GM12865 (cell line): ENCODE measurements at places on chromosomes 4 and X.
A peak's percentile ranks its signal among the peaks of the same experiment; 100 is the strongest.

GRCh38 chrX:4094926-4095325, 381.5 kb upstream of the PRKX start:
- no peak for DNase-seq

- no peak for DNase-seq
Observed at GRCh38 chrX:48715072-48715471, 18.5 kb downstream of the SUV39H1 start.

GRCh38 chrX:136662104-136662503, 14.1 kb downstream of the CD40LG start:
- no peak for DNase-seq

DNA sequence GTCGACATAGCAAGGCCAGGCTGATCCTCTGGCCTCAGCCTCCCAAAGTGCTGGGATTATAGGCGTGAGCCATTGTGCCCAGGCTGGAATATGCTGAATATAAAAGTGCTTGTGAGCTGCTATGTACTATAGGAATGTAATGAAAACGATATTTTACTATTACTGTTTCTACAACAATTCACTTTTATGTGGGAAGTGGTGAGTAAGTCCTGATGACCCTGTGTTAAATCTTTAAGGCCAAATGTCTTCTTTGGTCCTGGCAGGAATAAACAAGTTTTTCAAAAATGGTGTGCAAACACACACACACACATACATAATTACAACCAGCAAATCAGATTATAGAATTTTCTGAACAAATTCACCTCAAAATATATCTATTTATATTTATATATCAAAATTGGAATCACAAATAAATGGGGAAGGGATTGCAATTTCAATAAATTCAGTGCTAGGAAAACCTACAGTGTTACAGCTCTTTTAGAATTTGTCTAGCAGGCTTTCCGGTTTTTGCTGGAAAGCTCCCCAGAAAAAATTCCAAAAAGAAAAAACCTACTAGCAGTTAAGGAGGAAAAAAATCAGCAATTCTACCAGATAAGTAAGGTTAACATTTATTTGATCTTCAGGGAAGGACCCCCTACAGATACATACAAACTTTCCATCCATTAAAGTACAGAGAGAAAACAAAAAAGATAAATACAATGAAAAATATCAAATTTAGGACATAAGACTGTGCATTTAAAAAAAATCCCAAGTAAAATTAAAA, 17.9 kb downstream of the SMIM14 start:
- DNase-seq: no peak

DNA sequence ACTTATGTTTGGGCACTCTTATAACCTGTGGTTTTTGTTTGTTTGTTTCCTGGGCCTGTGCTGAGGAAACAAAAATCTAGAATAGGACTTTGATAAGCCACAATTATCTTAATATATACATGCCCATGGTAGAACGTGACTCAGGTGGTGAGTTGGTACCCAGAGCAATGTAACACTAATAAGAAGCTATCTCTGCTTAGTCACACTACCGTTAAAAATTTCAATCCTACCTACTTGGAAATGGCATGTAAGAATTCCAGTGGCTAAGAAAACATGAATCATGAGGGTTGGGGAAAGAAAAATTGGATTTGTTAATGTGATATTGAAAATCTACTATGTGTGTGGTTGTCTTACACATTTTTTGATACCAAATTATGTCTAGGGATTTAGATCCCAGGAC, 30.5 kb upstream of the ADGRG2 start:
- no peak for DNase-seq

GRCh38 chr4:102503831-102504786, 3.0 kb downstream of the NFKB1 start:
- no peak for DNase-seq

GRCh38 chr4:37601531-37601930, 84.6 kb downstream of the RELL1 start:
- DNase-seq: no peak

- DNase-seq: no peak
Observed at GRCh38 chr4:70660106-70660505, 6.2 kb downstream of the JCHAIN start.

GRCh38 chrX:5976332-5976731, 252.3 kb downstream of the NLGN4X start:
- no peak for DNase-seq

- DNase-seq: no peak
Observed at GRCh38 chr4:77496457-77496856, 109.2 kb upstream of the CXCL13 start.

DNA sequence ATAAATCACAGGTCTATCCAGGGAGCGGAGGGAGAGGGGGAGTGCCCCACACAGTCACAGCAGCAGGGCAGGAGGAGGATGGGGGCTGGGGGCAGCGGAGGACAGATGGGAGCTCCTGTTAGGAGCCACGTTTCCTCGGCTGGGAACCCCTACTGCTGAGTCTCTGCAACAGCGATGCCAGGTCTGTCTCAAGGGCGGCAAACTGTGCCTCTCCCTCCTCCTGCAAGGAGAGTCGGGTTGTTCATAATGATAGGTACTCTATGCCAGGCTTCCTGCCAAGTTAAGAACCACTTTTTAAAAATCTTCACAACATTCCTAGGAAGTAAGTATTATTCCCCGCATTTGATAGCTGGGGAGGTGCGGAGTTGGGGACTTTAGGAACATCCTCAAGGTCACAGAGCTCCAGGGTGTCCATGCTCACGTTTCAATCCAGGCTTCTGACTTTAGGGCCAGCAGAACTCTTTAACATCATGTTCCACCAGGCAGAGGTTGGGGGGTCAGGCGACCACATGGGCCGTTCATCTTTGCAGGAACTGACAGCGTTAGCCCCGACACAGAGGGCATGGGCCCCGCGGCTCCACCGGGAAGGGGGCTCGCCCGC, 98.3 kb upstream of the MAML3 start:
- no peak for DNase-seq

DNA sequence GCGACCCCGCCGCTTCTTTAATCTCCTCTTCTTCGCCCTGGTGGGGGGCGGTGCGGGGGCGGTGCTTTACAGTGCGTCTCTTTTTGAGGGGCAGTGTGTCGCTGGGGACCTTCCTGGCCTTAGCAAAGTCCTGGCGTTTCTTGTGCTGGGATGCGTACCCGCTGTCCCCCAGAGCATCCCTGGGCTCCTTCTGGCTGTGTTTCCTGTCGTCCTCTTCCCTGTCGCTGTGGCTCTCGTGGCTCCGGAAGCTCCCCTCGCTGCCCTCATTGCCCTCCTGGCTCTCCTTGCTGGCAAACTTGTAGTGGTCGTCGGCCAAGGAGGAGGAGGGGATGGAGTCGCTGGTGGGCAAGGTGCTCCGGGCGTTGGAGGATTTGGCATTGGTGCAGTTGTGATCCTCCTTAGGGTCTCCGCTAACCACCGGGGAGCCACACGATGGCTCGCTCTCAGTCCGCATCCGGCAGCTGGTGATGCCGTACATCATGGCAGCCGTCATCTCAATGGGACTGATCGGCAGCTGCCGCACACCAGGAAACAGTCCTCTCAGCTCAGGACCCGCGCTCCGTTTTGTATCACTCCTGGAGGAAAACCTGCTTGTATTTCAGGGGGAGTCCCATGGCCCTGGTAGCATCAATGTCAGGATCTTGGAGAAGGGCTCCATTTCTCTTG, 30.4 kb upstream of the TMSB15A start:
- DNase-seq: no peak

DNA sequence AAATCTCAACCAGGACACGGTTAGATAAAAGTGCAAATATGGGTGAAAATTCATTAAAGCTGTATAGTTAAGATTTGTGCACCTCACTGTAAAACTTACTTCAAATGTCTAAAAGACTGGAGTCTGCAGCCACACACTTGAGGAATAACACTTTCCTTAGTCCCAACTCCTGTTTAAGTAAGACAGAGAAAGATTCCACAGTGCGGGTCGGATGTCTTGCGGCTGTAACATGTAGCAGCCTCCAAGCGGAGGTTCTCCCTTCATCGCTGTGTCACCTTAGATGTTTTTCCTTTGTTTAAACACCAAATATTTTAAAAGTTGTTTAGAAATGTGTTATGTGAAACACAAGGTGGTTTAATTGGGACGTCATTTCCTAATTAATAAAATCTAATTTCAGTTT, 905 bp upstream of the MAEA start:
- no peak for DNase-seq

- DNase-seq: peak; percentile 44
Observed at GRCh38 chrX:25013632-25014365, 2.0 kb downstream of the ARX start.

DNA sequence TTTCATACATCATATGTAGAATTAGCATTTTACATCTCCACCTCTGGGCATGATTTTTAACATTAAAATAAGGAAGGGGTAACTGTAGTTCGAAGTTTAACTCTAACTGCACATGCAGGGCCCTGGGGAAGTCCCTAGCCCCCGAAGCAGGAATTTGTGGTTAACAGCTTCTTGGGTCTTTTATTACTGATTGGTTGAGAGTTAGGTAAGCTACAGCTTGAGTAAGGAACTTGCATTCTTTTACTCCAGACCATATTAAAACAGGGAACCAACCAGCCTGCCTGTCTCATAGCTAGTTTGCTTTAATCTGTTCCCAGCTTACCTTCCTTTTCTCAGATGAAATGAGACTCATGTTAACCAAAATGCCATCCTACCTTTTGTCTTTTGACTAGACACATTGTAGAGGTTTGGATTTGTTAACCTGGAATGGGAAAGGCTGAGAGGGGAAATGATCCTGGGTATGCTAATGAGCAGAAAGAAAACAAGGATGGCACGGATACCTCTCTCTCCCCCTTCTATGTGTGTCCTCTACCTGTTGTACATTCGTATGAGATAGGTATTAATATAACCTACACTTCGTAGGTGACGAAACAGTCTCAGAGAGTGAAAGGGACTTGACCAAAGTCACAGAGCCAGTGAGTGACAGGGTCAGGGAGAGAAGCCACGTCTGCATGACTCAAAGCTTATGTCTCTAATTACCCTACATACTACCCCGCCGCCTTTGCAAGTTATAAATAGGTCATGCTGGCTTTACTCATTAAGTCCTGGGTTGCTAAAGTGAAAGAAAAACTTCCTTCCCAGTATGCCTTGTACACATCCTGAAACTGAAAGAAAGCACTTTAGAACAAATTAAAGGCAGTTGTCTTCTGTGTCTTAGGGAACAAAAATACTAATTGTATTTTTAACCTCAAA, 119.5 kb upstream of the AFF2 start:
- DNase-seq: peak; percentile 75

- DNase-seq: no peak
Observed at GRCh38 chr4:133152831-133153481, 3.9 kb downstream of the PCDH10 start.

GRCh38 chr4:173325007-173325736, 9.0 kb downstream of the HMGB2 start:
- no peak for DNase-seq

DNA sequence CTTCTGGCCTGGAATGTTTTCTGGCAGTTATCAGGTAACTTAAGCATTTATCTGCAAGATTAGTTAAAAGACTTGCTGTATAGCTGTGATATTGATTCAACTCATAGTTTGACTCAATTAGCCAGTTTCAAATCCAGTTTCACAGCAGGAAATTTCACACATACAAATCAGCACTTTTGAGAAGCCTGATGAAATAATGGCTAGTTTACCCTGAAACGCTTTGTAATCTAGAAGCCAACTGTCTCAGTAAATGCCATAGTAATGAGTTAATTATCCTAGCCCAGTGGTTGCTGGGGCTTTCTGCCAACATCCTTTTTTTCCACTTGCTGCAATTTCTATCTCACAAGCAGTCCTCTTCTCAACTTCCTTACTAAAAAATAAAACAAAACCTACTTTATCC, 53.1 kb downstream of the ARHGEF38 start:
- no peak for DNase-seq

DNA sequence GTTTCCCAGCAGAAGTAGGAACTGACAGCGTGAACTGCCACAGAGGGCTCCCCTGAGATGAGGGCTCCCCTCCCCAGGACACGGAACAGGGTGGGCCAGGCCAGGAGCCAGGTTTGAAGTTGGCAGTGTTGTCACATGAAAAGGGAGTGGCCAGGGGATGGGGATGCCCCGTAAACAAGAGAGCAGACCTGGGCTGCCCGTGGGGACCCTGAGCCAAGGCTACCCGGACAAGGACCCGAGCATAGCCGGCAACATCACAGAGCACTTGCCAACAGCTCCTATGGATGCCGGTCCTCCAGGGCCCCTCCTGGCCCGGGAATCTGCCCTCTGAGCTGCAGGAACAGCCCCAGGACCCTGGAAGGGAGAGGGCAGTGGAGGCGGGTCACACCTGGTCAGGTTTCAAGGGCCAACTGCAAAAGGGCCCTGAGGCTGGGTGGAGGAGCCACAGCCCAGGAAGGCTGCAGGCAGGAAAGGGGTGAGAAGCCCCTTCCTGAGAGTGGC, 102.1 kb downstream of the CPZ start:
- DNase-seq: no peak

- no peak for DNase-seq
Observed at GRCh38 chr4:41934514-41934900, 722 bp upstream of the TMEM33 start.

DNA sequence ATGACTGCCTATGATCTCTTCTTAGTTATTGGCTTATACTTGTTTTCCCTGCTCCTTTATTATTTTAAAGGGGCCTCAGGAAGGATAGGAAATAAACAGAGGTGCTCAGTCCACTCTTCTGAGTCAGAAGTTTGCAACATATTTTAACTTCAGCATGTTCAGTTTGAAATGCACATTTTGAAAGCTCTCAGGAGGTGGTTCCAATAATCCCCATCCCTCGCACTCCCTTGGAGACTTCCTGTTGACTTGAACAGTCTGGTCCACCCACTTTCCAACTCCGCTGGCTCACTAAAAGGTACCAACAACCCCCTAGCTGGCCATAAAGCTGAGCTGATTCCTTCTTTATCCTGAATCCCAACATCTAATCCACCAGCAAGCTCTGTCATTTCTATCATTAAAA, 78.3 kb upstream of the DUSP21 start:
- DNase-seq: no peak

GRCh38 chrX:94932278-94932965, 1258.4 kb downstream of the FAM133A start:
- DNase-seq: peak; percentile 32

- no peak for DNase-seq
Observed at GRCh38 chrX:106391284-106391911, 220.4 kb upstream of the RADX start.

DNA sequence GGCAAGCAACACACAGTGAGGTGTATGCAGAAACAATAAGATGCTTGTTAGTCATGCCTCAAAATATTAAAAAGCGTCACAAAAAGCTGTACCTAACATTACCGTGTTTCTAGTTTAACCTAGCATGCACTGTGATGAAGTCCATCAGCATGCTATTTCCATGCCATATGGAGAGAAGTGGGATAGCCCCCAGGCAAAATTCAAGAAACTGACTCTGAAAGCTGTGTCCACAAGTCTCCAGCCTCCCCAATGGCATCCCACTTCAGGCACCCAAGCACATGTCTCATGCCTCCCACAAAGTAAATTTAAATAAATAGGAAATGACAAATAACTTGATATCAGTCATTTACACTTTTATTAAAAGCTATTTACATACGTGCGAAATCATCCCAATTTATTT, 10.8 kb downstream of the GABRA2 start:
- DNase-seq: no peak

DNA sequence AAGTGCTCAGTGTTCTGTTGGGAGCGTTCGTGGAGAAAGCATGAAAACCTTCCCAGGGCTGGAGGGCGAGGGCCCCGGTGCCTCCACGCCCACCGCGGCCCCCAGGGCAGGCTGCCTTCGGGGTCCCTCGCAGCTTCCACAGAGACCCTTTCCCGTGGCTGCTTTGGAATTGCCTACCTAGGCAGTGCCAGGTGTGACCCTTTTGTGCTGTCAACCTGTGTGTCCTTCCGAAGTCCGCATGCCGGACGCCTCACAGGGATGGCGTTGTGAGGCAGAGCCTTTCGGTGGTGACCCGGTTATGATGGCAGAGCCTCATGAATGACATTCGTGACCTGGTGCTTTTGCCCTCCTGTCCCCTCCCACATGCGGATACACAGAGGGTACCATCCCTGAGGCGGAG, 17.4 kb downstream of the TMEM175 start:
- no peak for DNase-seq
